ENCODE measurements at places on chromosomes 6 and 20. TPM values are rescaled to one million over a fixed set of nuclear protein-coding genes. Genes with fewer than 3 reads are reported as not detected.

DNA sequence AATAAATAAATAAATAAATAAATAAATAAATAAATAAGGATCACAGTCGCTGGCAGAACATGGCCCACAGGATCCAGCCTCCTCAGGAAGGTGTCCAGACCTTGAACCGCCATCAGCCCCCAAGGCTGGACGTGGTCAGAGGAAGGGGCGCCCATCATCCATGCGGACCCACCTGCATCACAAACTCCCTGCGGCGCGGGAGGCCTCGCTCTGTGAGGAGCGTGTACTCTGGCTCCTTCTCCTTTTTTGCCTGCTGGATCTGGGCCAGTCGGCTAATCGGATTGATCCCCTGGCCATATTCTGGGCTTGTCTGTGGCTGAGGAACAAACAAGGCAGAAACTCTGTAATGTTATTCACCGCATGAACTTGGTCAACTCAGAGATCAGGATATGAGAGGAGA lies 65.2 kb downstream of the STAU1 start:
- DNase-seq, result no peak

GRCh38 chr6:157631838-157632614 lies 191.0 kb upstream of the SNX9 start:
- no peak for DNase-seq

DNA sequence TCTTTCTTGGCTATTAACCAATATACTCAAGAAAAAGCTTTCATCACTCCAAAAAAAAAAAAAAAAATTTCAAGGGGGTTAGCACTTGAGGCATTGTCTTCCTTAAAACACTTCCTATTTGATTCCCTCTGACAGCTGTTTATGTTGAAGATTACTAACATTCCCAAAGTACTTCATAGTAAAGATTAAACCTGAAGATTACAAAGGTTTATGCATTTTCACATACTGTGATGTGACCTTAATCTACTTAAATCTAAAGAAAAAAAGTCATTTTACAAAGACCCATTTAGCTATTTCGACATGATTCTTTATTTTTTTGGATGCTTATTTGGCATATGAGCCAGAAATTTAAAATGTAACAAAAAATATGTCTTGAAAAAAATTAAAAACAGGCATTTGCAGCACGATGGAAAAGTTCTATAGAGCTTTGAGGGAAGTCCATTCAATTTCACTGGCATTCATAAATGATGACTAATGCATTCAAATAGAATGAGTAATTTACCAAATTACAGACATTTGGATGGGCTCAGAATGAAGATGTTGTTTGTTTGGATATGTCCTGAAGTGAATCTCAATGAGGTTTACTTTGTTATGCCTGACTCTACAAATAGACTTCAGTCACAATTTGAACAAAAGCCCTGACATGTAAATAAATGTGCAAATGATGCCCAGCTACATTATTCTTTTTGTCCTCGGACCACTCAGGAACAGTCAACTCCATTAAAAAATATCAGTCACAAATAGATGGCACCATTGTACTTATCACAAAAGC lies 674.6 kb upstream of the MARCKS start:
- DNase-seq, result no peak

DNA sequence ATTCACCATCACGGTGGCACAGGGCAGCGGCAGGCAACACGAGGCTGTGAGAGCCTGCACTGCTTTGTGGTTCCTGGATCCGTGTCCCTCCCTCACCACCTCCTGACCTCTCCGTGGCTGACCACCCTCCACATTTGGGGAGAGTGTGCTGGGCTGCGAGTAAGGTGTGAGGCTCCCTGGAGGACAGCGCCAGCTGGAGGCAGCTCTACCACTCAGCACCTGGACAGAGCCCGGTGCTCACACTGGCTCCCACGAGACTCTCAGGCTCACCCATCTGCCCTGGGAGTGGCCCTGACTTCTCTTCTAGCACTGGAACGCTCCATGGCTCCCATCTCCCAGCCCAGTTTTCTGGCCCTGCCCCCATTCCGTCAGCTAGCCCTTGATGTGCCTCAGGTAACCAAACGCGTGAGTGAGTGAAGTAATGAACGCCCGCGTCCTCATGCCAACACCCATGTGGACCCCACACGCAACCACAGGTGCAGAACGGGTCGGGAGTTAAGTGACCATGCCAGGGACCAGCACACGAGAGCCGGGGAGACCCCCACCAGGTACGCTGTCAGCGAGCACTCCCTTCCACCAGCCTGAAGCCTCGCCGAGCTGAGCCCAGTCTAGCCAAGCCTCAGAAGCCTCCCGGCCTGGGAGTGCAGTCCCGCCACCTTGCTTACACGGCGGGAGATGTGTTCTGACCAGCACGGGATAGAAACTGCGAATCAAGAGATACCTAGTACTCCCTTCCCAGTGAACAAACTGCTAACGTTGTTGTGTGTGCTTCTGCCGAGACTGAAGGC lies 137.2 kb downstream of the WDR27 start:
- DNase-seq, result no peak

- no peak for DNase-seq
Observed at GRCh38 chr6:69729870-69730449, 66.8 kb downstream of the LMBRD1 start.

DNA sequence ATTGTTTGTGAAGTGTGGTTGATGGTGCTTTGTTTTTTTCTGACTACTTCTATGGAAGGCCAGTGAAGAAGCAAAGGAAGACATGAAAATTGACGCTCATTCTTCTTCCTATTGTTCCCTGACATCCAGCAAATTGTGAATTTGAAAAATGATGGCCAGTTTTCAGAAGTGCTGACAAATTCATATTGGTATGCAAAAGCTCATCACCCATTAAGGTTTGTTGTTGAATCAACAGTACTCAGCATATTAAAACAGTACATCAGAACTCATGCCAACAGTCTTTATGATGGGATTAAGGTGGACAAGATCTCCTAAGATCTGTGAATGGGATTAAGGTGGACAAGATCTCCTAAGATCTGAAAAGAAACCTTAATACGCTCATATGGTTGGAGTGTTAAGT lies 1.0 kb upstream of the MTG2 start:
- DNase-seq, result no peak

DNA sequence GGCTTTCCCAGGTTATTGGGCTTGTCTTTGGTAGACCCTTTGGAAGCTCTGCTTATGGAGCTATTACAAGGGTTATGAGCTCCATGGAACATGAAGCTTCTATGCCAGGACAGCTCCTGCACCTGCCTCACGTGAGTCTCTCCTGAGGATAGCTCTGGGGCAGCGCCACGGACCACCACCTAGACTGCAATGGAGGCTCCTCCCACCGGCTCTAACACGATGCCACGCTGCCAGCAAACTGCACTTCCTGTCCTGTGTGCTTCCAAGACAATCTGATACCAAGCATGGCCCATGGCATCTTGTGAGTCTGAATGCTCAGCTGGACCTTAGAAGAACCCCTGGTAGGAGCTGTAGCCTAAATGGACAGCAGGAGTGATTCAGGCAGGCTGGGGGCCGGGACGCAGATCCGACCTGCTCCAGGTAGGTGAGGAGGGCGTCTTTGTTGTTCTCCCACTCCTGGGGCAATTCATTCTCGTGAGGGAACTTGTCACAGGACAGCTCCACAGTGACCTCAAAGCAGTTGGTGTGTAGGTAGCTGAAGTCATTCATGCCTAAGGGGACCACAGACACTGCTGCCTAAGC lies 5.5 kb downstream of the CPXM1 start:
- no peak for DNase-seq

GRCh38 chr6:148557796-148558321 lies 189.0 kb upstream of the UST start:
- no peak for DNase-seq

OR2J3 gene
- not detected for total RNA-seq

LGSN gene
- total RNA-seq, result 0.07 TPM
